Activated effector memory CD4-positive, alpha-beta T cell treated with anti-CD3 and anti-CD28 coated beads, Interleukin-2, amount 50 U/mL, for 16 hours (primary cell): ENCODE measurements at places on chromosomes 4 and X.

DNA sequence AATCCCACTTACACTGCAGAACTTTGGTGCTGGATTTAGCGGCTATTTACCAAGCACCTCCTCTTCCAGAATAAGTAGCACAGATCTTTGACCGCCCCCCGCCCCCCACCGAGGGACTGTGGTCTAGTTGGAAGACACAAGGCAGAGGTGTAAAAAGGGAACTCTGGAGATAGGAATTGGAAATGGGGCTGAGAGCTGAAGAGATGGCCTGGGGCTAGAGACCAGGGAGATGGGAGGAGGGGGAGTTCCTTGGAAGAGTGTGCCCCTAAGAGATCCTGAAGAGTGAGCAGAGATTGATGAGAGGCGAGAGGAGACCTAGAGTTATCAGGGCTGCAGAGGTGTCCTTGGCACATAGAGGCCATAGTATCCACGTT lies 55.3 kb downstream of the TBL1X start:
- DNase-seq = no peak

GRCh38 chr4:129978315-129978714 lies 882.4 kb downstream of the C4orf33 start:
- no peak for DNase-seq

DNA sequence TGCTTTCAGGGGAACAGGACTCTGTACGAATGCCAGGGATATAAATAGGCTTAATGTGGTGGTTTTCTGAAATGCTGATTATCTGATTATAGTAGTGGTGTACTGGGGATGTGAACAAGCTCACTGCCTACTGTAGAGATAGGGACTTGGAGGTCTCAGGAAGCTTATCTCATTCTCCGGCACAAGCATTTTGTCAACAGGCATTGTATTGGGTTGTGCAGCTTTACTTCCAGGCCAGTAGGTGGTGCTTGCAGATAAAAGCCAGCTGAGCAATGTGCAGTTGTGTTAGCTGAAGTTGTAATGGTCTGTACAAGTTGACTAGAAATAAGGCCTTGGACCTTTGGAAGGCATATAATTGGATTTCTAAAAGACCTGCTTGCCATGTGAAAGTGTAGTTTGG lies 49.5 kb upstream of the TMLHE start:
- DNase-seq = no peak

DNA sequence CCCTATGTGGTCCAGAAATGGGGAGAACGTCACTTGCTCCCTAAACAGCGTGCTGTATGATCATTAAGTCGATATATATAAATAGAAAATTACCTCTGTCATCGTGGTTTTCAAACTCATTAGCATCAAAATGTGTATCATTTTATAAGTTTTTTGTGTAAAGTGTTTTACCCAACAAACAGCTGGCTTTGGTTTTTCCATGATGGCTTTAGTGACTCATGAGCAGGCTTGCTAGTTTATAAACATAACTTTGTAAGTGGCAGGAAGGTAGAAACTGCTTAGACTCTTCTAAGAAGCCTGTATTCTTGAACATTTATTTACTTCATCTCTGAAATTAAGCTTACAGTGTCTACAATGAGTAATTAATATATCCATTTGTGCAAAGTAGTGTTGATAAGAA lies 108.4 kb upstream of the DIPK2B start:
- no peak for DNase-seq

- DNase-seq = no peak
Observed at GRCh38 chr4:32172086-32172485, 1451.9 kb downstream of the PCDH7 start.
